GM18507 (cell line): ENCODE measurements at places on chromosomes 7 and 10.

DNA sequence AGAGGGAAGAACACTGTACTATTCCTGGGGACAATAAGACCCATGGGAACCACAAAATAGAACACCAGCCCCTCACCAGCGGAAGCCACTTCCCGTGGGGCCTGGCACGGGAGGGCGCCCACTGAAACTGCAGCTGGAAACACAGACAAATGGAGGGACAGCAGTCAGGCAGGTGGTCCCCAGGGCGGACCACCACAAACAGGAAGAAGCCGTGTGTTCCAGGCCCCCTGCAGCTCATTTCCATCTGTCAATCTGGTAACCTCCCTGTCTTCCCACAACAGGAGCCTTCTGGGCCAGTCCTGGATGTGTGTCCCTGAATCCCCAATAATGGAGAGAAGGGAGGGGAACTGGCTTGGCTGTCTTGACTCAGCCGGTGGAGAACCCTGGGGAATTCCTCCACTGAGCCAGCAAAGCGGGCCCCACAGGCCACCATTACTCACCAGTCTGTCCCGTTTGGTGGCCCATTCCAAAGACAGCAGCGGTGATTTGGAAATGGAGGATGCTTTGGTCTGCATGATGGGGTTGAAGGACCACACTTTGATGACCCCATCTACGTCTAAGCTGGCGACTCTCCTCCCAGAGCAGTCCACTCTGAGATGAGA, 16.7 kb downstream of the WDR91 start:
- no peak for DNase-seq

- DNase-seq, result no peak
These were observed 75.9 kb downstream of the NRBF2 start for GRCh38 chr10:63208986-63209385.

- DNase-seq, result no peak
These were observed 13.7 kb upstream of the SAMD8 start for GRCh38 chr10:75097666-75098285.

GRCh38 chr10:93921338-93921737, 27.6 kb downstream of the SLC35G1 start:
- no peak for DNase-seq

DNA sequence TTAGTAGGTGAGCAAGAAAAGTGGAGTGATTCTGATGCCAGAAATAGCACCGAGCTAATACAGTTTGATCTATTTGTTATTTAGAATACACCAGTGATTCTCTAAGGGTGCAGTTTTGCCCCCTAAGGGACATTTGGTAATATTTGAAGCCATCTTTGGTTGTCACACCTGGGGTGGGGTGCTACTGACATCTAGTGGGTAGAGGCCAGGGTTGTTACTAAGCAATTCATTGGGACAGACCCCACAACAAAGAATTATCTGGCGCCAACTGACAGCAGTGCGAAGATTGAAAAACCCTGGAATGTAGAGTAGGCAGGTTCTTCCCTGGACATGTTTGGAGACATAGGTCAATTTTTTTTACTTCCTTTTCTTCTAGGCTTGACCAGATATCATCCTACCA, 14.6 kb downstream of the PALS2 start:
- DNase-seq, result no peak

DNA sequence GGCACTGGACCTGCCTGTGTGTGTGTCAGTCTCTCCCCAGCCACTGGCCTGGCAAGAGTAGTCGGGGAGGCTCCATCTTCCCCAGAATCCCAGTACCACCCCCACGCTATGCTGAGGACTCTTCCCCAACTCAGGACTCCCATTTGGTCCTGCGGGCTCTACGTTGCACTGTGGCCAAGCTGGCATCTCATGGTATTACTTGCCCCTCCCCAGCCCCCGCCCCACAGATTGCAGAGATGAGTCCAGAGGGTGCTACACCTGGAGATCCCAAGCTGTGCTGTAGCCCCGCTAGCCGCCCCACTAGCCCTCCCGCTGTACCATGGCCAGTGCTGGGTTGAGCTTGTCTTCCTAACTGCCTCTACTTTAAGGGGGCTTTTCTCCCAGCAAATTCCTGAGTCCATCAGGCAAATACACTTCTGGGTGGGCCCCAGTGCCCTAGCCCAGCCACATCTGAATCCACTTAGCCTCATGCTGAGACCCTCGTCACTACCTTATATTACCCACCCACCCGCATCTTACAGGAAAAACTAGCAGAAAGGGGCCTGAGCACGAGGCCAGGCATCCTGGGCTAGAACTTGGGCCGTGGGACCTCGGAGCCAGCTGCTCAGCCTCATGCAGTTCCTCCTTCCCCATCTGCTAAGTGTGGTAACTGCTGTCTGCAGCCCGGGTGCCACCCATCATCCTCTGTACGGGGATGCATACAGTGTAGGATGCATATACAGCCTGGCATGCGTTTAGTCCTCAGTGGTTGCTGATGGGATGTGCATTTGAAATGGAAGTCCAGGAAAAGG, 65.8 kb upstream of the CACUL1 start:
- DNase-seq, result no peak

GRCh38 chr10:9222917-9223316, 1168.4 kb downstream of the GATA3 start:
- DNase-seq, result no peak

- no peak for DNase-seq
These were observed 5.0 kb upstream of the TNS3 start for GRCh38 chr7:47586925-47587324.

DNA sequence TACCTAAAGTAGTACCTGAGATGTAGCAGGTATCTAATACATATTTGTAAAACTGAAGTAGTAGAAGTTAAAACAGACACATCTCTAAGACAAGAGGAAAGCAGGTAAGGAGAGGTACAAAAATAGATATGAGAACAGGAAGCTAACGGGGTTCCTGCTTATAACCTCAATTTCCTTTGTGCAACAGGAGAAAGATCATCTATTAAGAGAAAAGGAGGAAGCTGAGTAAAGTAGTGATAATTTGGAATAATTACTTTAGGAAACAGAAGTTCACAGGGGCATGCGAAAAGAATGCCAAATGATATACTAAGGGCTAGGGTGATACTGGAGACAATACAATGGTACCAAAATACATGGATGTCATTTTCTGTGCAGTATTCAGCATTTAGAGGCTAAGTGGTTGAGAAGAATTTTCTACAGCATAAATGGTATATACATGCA, 108.7 kb downstream of the NRBF2 start:
- DNase-seq, result no peak

- no peak for DNase-seq
These were observed 17.9 kb upstream of the CLEC2L start for GRCh38 chr7:139505563-139505962.

- DNase-seq, result no peak
These were observed 58.5 kb upstream of the AHR start for GRCh38 chr7:17239683-17240521.

- DNase-seq, result no peak
These were observed 444.5 kb upstream of the FOXK1 start for GRCh38 chr7:4237296-4238235.

DNA sequence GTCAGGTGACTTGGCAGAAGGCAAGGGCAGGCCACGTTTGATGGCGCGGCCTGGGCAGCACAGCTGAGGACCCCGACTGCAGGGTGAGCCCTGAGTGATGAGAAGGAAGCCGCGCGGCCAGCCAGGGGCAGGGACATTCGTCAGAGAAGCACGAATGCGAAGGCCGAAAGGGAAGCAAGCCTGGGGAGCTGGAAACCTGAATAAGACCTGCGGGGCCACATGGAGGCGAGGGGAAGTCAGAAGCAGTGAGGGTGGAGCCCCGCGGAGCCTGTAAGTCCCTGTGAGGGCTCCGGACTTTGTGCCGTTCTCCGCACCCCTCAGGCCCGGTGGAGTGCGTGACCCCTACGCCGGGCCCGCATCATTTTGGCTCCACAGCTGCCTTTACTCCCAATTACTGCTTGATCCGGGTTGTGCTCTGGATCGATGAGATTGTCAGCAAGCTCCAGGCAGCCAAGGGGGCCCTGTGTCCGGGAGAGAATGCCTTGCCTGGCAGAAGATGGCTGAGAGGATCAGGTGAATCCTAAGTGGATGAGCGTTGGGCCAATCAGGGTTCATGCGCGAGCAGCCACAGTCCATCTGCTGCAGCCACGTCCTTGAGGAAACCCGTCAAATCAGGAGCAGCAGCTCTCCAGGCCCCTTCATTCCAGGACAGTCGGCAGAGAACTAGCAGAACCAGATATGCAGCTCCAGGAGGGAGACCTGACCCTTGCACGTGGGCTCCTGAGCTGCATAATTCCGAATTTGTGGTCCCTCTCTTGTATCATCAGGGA, 293.3 kb upstream of the SHH start:
- no peak for DNase-seq

- DNase-seq, result no peak
These were observed 129.6 kb upstream of the CCDC6 start for GRCh38 chr10:60035984-60036383.

GRCh38 chr7:82567356-82567755, 123.8 kb upstream of the CACNA2D1 start:
- no peak for DNase-seq

DNA sequence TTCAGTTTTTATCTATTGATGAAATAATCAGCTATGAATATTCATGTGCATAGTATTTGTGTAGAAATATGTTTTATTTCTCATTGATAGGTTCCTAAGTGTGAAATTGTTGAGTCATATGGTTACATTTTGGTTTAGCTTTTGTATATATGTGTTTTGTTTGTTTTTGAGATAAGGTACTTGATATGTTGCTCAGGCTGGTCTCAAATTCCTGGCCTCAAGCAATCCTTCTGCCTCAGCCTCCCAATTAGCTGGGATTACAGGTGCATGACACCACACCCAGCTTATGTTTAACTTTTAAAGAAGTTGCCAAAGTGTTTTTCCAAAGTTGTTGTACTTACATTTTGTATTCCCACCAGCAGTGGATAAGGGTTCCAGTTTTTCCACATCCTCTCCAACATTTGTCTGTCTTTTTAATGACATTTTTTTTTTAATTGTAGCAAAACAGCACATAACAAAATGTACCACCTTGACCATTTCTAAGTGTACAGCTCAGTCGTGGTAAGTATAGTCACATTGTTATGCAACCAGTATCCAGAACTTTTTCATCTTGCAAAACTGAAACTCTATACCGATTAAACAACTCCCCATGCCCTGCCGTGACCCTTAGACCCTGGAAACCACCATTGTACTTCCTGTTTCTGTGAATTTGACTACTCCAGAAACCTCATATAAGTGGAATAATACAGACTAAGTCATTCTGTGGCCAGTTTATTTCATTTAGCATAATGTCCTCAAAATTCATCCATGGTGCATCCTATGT, 12.6 kb upstream of the UBE2D1 start:
- no peak for DNase-seq

GRCh38 chr10:99673492-99673891, 14.2 kb downstream of the ENTPD7 start:
- no peak for DNase-seq

DNA sequence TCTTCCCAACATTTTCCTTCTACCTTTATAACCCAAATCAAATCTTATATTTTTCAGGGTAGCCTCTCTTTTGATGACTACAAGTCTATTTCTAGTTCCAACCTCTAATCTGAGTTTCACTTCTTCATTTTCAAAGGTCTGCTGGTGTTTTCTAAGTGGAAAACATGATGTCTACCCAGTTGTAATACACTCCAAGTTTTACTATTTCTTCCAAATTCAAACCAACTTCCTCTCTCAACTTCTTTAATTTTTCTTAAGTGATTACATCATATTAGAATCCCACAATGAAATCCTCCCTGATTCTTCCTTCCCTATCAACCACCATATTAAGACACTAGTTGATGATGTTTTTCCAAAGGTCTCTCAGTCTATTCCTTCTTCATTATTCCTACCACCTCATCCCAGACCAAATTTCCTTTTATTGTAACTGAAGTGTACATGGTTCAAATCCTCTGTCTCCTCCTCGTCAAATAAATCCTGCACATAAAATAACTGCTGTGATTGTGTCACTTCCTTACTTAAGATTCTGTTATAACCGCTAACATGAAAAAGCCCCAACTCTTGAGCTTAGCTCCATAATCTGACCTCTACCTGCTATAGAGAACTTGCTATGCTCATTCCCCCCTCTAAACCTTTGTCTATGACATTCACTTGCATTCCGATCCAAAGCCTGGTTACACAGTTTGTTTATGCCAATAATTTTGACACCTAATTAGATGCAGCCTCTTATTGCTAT, 12.7 kb downstream of the TAS2R38 start:
- DNase-seq, result no peak

GRCh38 chr7:157233677-157234076, 95.0 kb downstream of the UBE3C start:
- DNase-seq, result no peak

DNA sequence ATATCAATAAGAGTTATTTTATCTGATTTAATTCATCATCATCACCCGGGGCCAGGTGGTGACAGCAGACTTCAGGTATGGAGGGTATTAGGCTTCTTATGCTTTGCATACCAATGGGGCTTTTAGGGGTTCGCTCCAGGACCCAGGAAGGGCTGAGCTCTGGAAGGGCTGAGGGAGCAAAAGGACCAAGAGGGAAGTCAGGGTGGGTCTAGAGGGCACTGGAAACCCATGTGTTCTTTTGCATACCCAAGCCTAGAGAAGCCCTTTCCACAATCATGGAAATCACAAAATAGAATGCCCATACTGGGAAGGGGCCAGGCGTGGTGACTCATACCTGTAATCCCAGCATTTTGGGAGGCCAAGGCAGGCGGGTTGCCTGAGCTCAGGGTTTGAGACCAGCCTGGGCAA, 30.9 kb upstream of the VCL start:
- DNase-seq, result no peak

DNA sequence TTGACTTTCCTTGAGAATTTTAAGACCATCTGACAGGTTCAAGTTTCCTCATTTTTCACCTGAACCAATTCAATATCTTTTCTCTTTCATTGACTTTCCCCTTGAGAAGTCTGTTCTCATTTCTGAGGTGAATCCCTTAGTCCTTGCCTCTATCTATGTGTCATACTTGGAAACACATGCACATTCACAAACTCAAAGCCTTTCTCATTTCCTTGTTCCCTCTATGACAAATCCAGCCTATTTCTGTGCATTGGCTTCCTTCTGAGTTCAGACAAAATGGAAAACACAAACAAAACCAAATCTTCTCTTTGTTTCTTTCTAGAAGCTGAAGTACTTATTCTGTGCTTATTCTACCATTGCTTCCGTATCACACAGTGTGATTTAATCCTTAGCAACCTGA, 13.8 kb downstream of the PTTG1IP2 start:
- no peak for DNase-seq

- DNase-seq, result no peak
These were observed 9.1 kb upstream of the HOXA13 start for GRCh38 chr7:27208998-27209397.

- DNase-seq, result no peak
These were observed 183.2 kb downstream of the ADK start for GRCh38 chr10:74334221-74334620.

GRCh38 chr7:114931656-114932011, 9.7 kb downstream of the MDFIC start:
- DNase-seq, result no peak

DNA sequence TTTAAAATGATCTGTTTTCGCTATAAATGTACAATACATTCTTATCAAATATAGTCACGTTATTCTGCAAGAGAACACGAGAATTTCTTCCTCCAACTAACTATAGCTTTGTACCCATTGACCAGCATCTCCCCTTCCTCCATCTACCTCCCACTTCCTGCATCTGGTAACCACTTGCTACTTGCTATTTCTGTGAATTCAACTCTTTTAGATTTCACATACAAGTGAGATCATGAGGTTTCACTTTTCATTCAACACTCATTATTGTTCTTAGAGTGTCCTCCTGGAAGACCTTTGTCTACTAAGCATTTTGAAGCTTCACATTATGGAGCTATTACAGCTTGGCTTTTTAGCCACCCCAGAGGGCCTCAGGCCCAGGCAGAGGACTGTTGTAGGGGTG, 741.3 kb upstream of the FZD8 start:
- DNase-seq, result no peak
